LHCN-M2 (cell line): ENCODE measurements at places on chromosomes 2 and 18. TPM values are rescaled to one million over a fixed set of nuclear protein-coding genes. Genes with fewer than 3 reads are reported as not detected.

Gene IL1R1
- total RNA-seq = 39.0 and 42.7 TPM in 2 replicates

Gene PIEZO2
- total RNA-seq = 3.3 and 10.4 TPM in 2 replicates

Gene SLC25A52
- total RNA-seq = not detected in 2 replicates

Gene RGPD3
- 0.11 and 0.13 TPM in 2 replicates for total RNA-seq

- peak; percentile 63 for DNase-seq
These were observed 921 bp downstream of the VAPA start for GRCh38 chr18:9914584-9915290.

- peak; percentile 3 for DNase-seq
These were observed 27.4 kb upstream of the C2orf69 start for GRCh38 chr2:199883474-199884212.

DNA sequence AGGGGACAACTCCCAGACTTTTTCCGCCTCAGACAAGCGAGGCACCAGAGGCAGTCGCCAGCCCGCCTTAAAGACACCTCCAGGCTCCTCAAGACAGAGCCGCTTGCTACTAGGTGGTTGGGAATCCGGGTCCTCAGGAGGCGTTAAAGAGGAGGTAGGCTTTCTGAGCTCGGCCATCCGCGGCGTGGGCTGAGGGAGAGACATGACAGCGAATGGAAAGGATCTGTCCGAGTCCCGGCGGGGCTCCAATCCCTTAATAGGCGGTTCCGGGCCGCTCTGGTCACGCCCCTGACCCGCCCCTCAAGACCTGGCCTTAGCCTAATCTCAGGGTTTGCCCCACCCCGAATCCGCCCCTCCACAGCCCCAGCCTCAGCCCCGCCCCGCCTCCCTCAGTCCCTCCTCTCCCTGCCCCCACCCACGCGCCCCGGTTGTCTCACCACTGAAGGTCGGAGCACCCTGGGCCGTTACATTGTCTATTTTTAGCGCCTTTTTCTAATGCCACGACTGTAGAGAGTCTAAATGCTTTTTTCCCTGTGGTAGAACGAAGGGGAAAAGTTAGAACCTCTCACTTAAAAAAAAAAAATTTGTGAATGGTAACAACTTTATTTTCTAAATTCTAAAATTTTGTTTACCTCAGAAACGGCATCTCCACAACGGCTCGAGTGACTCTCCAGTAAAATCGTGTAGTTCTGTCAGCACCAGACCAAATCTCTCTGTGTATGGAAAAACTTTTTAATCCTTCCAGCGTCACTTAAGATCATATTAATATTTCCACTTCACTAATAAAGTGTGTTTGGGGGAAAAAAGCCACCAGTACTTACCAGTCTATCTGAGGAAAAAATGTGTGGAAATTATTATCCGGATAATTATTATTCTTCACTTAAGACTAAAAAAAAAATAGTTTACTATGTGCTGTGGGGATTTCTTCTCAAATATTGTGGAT is at the start of gene RAD51AP2:
Gene RAD51AP2 (minus strand): TSS at position 229 of the 943 bp plus-strand sequence. CDS start 25 bp downstream, at position 204.
- peak; percentile 87 for DNase-seq

- DNase-seq = no peak
These were observed 25.4 kb upstream of the GLI2 start for GRCh38 chr2:120710256-120710655.

DNA sequence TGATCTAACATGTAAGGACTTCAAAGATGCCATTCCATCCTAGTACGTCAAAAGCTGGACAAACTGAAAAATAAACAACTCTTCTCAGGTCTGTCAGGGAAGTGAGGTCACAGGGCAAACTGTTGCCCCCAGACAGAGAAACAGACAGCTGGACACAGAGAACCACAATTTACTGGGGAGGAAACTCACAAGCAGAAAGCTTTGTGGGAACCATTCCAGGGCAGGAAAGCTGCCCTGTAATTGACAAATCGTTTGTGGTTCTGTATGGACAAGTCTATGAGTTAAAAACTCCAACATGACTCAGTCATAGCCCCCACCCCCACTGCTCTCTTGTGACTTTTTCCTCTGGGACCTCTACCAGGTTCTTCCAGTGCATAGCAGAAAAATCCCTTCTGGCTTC is 28.4 kb downstream of the MCEE start:
- DNase-seq = peak; percentile 95

GRCh38 chr18:26697186-26697884 is 149.0 kb upstream of the KCTD1 start:
- DNase-seq = no peak
